Vein endothelial cell (primary cell): ENCODE measurements at places on chromosomes 4 and X. TPM values are rescaled to one million over a fixed set of nuclear protein-coding genes. Genes with fewer than 3 reads are reported as not detected.

The SSX4B gene
- total RNA-seq = not detected in 2 replicates

The SYN1 gene
- not detected in 2 replicates for total RNA-seq

The TNMD gene
- total RNA-seq = not detected in 2 replicates

The GRPR gene
- total RNA-seq = under 0.01 and 0.19 TPM in 2 replicates

The LRIT3 gene
- total RNA-seq = under 0.01 and 0.19 TPM in 2 replicates

The DCAF8L2 gene
- total RNA-seq = 0.10 and 0.33 TPM in 2 replicates

The NONO gene
- total RNA-seq = 450 and 541 TPM in 2 replicates

The SERPINA7 gene
- not detected in 2 replicates for total RNA-seq

The PPARGC1A gene
- under 0.01 TPM in 1 of 2 replicates, not detected in the other for total RNA-seq

The F9 gene
- total RNA-seq = not detected in 2 replicates

The ARHGAP24 gene
- total RNA-seq = 118 and 135 TPM in 2 replicates

The ASB12 gene
- not detected in 2 replicates for total RNA-seq

The KLHL13 gene
- 6.3 and 17.0 TPM in 2 replicates for total RNA-seq

The MAOB gene
- total RNA-seq = not detected in 2 replicates

The TMSB15A gene
- 0.33 and 0.96 TPM in 2 replicates for total RNA-seq

The TEC gene
- 0.65 and 1.1 TPM in 2 replicates for total RNA-seq

The MAP7D3 gene
- 24.7 and 27.8 TPM in 2 replicates for total RNA-seq

The RPA4 gene
- 2.9 and 4.5 TPM in 2 replicates for total RNA-seq

The UGT2B10 gene
- total RNA-seq = not detected in 2 replicates

The OSTC gene
- total RNA-seq = 272 and 336 TPM in 2 replicates
